Activated T-cell treated with anti-CD3 and anti-CD28 coated beads for 24 hours (primary cell): ENCODE measurements at places on chromosomes 16 and 17.

GRCh38 chr16:14454391-14454790 is 175.7 kb downstream of the PARN start:
- DNase-seq = no peak

DNA sequence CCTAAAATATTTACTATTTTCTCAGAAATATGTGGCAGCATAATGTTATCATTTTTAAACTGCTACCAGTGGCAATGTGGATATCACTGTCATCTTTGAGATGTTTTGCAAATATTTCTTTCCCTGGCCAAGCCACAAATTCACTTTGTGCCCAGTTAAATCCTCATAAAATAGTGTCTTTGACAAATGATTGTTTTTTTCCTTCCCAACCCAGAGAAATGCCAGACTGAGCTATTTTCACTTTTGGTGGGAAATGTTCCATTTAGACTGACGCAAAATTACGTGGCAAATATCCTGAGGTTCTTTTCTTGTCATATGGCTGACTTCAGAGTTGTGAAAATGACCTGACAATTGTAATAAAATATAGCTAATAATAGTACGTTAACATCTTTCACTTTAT is 807.0 kb upstream of the SOX9 start:
- DNase-seq = no peak

GRCh38 chr17:55705847-55706246 is 16.8 kb downstream of the TMEM100 start:
- no peak for DNase-seq

GRCh38 chr17:233473-233941 is 52.1 kb upstream of the DOC2B start:
- DNase-seq = no peak

- no peak for DNase-seq
Observed at GRCh38 chr16:89119661-89120141, 26.0 kb downstream of the ACSF3 start.
